ENCODE measurements at places on chromosomes 3 and 15.

GRCh38 chr3:157582637-157582973 lies 79.4 kb upstream of the VEPH1 start:
- DNase-seq = no peak

DNA sequence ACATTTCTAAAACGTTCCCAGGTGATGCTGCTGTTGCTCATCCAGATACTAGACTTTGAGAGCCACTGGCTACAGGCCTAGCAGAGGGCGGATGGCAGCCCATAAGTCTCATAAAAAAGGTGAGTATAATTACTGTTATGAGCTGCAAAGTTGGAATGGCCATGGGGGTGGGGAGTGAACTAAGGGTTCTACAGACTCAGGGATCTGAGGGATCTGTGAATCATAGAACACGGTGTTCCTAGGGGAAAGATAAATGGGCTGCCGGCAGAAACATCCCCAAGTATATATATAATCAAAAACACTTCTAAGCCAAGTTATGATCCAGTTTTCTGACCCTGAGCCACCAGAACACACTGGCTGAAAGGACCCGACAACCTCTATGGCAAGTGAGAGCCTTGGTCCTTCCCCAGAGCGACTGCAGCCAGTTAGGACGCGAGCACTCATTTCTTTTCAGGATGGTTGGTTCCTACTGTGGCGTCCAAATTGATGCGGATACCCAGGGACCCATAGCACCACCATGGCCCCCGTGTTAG lies 7.9 kb upstream of the SYNM start:
- DNase-seq = no peak

DNA sequence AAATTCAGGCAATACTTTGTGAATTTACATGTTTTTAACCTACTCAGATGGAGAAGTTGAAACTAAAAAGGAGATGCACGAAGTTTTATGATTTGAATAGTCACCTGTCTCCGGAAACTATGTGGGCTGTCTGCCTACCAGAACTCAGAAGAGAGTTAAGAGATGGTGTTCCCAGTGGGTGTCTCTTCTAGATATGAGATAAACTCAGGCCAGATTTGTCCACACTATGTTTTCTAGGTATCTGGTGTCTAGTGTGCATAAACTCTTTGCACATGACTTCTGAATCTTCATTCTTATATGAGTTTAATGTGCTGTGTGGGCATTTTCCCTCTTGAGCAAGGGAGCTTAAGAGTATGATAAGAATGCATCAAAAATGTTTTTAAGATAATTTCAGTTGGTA lies 222.8 kb downstream of the FOXP1 start:
- DNase-seq = no peak

DNA sequence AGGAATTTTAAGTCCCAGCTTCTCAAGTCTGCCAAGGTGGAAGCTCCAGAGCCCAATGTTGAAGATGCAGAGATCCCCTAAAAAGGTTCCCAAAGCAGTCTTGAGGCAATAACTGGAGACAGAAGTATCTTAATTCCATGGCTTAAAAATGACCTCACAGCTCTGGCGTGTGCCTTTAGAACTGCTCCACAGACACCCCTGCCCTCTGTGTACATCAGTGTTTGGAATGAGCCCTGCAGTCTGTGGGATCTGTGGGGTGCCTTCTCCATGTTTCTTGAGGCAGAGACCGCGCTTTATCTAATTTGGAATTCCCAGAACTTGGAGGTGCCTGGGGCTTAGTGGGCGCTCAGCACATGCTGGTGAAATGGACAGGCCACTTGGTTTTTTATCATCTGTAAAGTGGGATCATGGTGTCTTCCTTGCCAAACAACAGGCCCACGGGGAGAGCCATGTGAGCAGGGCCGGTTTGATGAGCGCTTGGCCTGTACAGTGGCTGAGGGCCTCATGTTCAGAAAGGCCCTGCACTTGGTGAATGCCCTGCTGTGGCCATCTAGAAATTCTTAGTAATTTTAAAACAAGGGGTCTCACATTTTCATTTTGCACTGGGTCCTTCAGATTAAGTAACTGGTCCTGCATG lies 7.1 kb downstream of the ITGA11 start:
- peak; percentile 2 for DNase-seq

GRCh38 chr3:46703013-46703520 lies 1.9 kb downstream of the TMIE start:
- DNase-seq = no peak

GRCh38 chr3:59756934-59757333 lies 707.1 kb upstream of the CFAP20DC start:
- DNase-seq = no peak

DNA sequence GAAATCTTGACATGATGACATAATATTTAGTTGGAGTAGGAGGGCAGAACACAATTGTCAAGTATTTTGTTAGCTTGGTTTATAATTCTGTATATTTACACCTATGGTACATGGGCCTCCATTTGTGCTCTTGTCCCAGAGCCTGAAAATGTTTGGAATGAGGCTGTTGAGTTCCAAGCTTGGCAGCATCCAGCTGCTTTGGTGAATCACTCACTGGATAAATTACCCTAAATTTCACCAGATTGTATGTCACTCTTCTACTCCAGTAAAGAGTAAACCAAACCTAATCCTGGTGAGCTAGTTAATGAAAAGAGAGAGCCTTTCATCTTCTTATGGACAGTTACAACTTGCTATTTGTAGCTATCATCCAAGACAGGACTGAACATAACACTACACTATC lies 928.7 kb downstream of the DIPK2A start:
- DNase-seq = no peak

GRCh38 chr3:73473898-73474416 lies 150.8 kb downstream of the PDZRN3 start:
- DNase-seq = no peak

DNA sequence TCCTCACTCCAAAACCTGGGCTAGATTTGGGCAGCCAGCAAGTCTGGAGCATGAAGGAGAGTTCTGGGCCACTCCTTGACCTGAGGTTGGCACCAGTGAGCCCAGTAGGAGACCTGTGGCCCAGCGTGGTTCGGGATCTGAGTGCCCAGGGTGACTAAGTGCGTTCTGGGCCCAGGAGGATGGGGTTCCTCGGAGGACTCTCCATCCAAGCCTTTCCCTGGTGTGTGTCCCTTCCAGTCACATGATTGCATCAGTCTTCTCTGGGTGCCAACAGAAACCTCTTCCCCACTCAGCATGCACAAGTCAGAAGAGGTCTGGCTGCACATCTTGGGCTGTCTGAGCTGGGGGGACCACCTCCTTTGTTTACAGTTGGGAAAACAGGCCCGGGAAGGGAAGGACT lies 14.9 kb downstream of the TMEM43 start:
- no peak for DNase-seq

DNA sequence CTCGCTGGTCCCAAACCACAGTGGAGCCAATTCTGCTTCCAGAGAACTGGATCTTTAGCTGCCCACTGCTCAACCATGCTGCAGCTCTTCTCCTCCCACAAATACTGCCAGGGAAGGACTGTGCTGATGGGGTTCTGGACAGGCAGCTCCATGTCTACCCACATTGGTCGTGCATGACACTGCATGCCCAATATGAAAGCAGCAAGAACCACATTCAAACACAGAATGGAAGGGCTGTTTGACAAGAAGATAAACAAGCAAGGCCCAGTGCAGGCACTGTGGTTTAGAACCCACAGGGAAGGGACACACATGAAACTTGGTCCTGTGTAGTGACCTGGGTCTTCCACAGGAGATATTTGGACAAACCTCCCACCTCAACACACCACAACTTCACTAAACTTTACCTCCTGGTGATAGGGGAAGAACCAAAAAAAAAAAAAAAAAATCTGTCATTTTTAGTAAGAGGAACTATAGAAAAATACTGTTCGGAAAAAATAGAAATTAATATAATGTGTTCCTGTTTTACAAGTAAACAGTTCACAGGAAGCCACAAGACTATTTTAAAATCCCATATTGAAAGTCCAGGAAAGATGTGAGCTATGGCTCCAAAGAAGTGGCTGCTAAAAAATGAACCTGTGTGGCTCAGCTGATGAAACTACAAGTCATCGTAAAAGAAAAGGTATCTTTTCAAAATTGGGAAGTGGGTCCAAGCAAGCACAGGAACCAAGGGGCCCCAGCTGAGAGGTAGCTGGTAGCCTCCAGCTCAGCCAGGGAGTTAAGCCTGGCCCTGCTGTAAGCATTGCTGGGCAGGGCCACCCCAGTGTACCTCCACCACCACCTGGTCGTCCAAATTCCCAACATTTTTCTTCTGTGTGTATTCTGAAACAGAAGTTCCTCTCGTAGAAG lies 77.7 kb upstream of the ACAN start:
- no peak for DNase-seq

DNA sequence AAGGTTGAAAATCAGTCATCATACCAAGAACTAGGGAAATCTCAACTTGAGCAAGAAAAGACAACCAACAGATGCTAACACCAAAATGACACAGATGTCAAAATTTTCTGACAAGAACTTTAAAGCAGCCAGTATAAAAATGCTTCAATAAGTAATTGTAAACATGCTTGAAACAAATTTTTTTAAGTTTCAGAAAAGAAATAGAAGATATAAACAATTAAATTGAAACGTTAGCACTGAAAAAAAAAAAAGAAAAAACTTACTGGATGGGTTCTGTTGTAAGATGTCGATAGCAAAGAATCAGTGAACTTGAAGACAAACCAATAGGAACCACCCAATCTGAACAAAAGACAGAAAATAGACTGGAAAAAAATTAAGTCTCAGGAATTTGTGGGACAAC lies 8.0 kb downstream of the MYD88 start:
- no peak for DNase-seq

GRCh38 chr3:133991209-133991608 lies 38.5 kb downstream of the SLCO2A1 start:
- no peak for DNase-seq

DNA sequence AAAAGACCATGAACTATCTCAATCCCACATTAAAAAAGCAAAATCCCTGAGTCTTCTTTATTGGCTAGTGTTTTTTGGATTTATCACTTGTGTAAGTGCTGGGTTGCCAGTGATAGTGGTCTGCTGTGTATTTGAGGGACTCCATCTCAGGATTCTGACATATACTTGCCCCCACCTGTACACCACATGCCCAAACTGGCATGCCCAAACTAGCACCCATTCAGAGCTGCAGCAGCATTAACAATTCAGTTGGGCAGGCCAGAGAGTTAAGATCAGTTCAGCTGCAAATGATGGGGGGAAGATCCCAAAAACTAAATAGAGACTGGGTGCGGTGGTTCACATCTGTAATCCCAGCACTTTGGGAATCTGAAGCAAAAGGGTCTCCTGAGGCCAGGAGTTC lies 6.3 kb upstream of the TIPIN start:
- DNase-seq = no peak

GRCh38 chr3:177811835-177812234 lies 614.6 kb upstream of the TBL1XR1 start:
- no peak for DNase-seq
